ENCODE measurements at places on chromosomes 13 and 19.
A peak's percentile ranks its signal among the peaks of the same experiment; 100 is the strongest.

DNA sequence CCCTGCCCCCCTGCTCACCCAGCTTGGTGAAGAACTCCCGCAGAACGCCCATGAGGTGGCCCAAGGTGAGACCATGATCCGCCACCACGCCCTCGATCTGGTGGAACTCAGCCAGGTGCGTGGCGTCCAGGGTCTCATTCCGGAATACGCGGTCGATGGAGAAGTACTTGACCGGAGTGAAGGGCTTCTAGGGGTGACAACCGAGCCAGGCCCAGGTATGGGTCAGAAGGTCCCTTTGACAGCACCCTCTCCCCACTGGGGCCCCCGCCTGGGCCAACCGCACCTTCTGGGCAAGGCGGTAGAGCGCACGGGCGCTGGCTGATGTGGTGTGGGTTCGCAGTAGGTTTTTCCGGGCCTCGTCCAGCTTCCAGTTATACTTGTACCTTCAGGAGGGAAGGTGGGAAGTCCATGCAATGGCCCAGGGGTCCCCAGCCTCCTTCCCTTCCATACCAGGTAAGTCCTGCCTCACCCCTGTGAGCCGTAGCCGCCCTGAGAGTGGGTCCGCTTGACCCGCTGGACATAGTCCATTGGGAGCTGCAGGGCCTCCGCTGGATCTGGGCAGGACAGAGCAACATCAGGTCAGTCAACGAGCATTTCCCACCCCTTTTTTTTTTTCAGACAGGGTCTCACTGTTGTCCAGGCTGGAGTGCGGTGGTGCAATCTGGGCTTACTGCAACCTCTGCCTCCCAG, 5.7 kb upstream of the SYCE2 start:
- no peak for DNase-seq

DNA sequence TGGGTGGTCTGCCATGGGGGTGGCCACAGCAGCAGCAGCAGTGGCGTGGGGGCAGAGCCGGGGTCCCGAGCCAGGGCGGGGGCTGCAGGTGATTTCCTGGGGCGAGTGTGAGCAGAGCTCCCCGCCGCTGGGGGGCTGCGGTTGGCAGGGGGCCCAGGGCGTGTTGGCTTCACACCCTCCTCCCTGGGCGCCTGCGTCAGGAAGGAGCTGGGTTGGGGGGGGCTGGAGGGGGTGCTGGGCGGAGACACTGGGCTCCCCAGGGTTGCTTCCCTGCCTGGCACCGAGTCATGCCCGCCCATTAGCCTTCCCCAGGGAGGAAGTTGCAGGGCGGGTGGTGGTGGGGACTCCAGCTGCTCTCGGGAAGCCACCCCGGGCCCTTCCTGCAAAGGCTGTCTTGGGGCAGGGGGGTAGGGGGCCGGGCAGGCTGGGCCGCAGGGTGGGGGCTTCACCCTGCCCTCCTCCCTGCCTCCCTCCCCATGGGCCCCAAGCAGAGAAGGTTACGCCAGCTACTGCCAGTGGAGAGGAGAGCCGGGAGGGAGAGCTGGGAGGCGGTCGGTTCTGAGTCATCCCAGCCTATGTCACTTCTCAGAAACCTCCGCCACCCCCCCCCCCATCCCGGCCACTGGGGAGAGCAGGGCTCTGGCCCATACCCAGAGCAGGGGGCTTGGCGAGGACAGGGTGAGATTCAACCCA, 4.6 kb downstream of the MIDN start:
- peak; percentile 97 for DNase-seq

DNA sequence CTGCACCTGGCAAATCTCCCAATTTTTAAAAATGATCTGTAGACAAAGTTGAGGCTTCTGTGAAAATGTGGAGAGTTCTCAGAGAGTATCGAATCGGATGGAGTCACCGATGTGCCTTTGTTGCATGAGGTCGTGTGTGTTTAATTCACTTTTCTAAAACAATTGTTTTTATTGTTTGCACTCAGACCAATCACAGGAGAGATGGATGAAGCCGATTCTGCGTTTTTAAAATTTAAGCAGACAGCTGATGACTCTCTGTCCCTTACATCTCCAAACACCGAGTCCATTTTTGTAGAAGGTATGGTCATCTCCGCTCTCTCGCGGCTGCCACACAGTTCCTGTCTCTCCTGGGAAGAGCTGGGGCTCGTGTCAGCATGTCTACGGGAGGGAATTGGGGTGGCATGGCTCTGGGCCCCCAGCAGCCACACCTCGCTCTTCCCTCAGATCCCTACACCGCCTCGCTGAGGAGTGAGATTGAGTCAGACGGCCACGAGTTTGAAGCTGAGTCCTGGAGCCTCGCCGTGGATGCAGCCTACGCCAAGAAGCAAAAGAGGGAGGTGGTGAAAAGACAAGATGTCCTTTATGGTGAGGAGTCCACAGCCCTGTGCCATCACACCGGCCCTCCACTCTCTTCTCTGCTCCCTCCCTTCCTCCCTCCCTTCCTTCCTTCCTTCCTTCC, 47.2 kb downstream of the PEX11G start:
- DNase-seq: no peak

DNA sequence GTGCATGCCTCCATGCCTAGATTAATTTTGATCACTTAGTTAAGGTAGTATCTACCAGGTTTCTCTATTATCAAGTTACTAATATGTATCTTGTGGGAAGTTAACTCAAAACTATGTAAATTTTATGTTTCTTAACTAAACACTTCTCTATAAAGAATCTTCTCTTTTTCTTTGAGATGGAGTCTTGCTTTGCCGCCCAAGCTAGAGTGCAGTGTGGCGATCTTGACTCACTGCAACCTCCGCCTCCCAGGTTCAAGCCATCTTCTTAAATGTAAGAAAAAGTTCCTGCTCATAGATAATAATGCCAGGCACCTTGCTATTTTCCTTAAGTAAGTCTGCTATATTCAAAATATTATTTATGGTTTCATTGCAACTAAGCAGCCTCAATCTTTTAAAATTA, 58.4 kb downstream of the ELF1 start:
- DNase-seq: no peak

DNA sequence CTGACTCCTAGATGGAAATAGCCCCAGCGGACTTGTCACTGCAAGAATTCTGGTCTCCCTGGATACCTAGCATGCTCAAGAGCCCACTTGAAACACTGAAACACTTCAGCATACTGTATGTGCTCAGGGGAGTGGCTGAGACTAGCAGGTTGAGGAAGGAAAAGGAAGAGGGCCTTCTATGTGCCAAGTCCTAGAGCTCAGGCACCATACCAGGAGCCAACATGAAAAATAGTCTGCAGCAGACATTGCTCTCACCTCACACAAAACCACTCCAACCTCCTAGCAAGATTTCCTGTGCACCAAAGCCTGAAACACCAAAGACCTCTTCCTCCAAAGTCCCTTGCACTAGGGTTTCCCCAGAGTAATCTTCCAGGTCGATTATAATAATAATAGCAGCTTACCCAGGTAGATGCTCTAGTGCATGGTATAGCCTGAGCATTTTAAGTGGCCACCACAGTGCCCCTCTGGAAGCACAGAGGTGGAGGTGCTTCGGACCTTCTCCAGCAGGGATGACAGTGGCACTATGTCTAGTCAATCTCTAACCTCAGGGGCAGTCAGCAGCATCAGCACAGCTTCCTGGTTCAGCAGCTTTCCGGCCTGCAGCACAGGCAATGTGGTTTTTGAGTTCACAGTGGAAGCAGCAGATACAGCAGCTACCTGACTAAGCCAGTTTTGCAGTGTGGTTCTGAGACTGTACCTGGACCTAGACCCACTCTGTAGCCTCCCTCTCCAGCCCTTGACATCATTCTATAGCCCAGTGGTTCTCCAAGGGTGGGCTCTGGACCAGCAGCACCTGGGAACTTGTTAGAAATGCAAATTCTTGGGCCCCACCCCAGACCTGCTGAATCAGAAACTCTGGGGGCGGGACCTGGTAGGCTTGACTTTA, 45.6 kb upstream of the UBE2L5 start:
- DNase-seq: peak; percentile 77

DNA sequence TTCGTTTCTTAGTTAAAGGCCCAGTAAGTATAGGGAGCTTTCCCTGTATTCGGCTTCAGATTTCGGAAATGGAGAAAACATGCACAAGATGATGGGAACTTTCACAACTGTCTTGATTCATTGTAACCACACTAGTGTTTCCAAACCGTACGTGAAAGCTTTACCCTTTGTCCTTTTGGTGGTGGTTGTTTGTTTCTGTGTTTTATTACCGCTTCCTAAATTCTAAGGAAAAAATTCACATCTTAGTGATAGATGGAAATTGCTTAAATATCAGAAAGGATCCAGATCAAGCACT, 504 bp upstream of the VWA8 start:
- DNase-seq: no peak

GRCh38 chr13:106551751-106552150, 16.2 kb downstream of the ARGLU1 start:
- DNase-seq: no peak

GRCh38 chr19:18399008-18399407, 1.6 kb upstream of the LRRC25 start:
- peak; percentile 78 for DNase-seq

GRCh38 chr13:95301968-95302393, 730 bp upstream of the ABCC4 start:
- DNase-seq: no peak

DNA sequence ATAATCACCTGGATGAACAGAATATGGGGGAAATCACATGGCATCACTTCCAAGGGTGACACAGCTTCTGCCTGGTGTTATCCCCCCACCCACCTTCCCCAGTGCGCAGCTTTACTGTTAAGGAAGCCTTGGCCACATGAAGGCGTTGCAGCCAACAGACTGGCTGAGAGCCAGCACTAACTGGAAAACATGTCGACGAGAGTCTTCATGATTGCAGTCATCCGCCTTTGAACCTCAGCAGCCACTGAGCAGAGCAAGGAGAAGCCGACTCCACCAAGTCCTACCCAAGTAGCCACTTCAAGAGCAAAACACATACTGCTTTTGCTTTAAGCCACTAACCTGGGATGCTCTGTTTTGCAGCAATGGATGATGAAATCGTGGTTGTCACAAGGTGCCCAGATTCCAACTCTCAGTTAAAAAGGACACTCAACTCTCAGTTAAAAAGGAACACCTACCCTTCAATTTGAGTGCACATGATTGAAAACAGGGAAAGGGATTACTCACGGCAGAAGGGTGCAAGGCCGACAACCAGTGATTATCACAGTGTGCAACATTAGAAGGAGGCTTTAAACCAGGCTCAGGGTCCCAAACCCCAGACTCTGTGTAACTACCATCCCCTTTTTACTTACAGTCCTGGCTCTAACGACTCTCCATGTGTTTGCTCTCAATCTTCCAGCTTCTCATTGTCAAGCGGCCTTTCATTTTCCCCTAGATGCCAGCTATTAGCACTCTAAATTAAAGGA, 149.1 kb downstream of the KLF12 start:
- DNase-seq: no peak

- no peak for DNase-seq
These were observed 230.0 kb downstream of the SHISA2 start for GRCh38 chr13:25821776-25822175.

GRCh38 chr13:59276436-59276835, 887.3 kb downstream of the DIAPH3 start:
- peak; percentile 52 for DNase-seq

- DNase-seq: peak; percentile 6
These were observed 1.7 kb upstream of the SBK3 start for GRCh38 chr19:55546822-55547614.

- peak; percentile 36 for DNase-seq
These were observed 193.3 kb downstream of the SLC7A1 start for GRCh38 chr13:29402166-29402636.

DNA sequence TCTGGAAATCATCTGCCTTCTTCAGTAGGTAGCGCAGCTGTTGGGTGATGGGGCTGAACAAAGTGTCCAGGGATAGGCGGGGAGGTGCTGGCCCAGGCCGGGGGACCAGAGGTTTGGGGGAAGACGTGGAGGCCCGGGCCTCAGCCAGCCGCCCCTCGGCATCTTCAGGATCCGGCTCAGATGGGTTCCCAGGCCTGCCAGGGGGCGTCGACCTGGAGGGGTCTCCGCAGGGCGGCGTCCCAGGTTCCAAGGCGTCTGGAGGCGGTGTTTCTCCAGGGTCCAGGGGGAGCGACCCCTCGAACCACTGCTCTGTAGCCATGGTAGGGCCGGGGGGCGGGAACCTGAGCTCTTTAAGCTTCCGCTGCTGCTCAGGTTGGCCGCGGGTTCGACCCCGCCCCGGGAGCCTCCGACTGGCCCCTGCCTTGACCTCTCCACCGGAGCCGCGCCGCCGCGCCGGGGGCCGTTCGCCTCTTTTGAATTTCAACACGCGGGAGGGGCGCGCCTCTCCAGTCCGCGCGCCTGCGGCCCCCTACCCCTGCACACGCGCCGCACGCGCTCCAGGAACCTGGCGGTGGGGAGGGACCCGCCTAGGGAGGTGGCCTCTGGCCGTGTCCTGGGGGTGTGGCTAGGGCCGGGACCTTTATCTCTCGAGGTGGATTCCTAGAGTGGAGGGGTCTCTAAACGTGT, at the start of gene C19orf67:
Gene C19orf67 (minus strand): TSS at position 475 of the 687 bp plus-strand sequence. CDS start 156 bp downstream, at position 319.
- DNase-seq: no peak

GRCh38 chr19:48543121-48543710, 8.8 kb upstream of the SULT2B1 start:
- peak; percentile 93 for DNase-seq

DNA sequence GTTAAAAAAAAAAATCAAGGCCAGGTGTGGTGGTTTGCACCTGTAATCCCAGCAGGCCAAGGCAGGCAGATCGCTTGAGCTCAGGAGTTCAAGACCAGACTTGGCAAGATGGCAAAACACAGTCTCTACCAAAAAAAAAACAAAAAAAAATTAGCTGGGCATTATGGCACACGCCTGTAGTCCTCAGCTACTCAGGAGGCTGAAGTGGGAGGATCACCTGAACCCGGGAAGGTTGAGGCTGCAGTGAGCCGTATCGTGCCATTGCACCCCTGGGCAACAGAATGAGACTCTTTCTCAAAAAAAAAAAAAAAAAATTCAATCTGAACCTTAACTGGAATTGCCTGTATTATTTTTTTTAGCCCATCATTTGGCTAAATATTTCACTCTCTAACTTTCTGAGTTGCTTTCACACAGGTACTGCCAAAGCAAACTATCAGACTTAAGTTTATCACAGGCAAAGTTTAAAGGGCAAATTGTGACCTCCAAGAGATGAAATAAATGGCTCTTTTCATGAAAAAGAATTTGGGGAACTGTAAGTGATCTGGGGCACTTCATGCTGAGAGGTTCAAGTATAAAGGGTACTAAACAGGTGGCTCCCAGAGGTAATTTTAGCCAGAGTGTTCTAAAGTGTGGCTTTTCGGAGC, 14.7 kb upstream of the SLC25A30 start:
- no peak for DNase-seq

GRCh38 chr19:703329-703650, 5.4 kb upstream of the PALM start:
- DNase-seq: no peak

Measured in kidney tubule cell (primary cell).